ENCODE measurements at places on chromosomes 3 and 15.

DNA sequence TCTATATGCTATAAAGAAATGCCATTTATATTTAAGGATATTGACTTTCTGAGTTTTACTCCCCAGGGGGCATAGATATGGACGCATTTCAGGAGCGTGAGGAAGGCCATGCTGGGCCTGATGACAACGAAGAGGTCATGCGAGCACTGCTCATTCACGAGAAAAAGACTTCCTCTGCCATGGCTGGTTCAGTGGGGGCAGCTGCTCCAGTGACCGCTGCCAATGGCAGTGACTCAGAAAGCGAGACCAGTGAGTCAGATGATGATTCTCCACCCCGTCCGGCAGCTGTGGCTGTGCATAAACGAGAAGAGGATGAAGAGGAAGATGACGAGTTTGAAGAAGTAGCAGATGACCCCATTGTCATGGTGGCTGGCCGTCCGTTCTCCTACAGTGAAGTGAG, 38.4 kb downstream of the GTF2E1 start:
- no peak for DNase-seq

DNA sequence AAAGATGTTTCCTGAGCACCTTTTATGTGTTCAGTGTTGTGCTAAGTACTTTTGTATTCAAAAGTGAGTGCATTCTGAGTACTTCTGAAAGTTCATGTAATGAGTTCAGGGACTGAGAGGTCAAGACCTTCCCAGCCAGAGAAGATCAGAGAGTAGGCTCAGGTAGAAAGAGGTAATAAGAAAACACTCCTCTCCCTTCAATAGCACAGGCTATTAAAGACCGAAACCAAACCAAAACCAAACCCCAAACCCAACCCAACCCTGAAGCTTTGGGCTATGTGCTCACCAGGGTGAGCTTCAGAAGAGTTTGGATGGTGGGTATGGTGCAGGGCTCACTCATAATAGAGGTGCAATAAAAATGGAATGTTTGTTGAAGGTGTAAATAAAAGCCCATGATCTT, 76.7 kb upstream of the FAM3D start:
- DNase-seq, result no peak

DNA sequence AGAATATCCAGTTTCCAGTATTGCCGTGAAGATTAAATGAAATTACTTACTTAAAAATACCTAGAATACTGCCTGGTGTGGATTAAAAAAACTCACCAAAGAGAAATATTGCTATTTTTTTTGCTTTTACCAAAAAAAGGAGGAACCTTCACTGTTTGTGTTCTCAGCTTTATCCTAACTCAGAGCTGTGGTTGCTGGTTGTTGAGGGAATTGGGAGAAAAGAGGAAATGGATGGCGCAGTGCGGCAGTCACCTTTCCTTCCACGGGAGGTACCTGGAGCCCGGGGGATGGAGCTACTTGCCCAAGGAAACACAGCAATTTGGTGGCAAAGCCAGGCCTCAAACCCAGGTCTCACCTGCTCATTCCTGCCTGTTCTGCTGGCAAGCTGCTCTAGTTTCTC, 270.3 kb downstream of the RPLP1 start:
- DNase-seq, result no peak

GRCh38 chr3:185272033-185272432, 18.2 kb upstream of the EHHADH start:
- no peak for DNase-seq

DNA sequence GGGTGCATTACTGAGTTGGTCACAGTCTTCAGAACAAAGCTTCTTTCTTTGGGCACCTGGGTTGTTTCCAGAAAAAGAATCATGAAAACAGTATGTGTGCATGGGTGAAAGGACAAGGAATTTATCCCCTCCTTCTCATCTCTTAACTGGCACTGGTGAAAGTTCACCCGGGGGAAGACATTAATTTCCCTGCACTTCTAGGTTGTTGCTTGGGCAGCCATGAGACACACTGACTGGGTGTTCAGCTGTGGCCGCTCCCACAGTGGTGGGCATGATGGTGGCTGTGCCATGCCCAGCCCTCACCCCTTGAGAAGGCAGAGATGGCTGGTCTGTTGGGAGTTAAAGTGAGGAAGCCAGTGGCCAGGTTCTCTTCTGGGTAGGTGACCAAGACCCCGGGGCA, 16.6 kb upstream of the KY start:
- no peak for DNase-seq

- DNase-seq, result no peak
Measured at GRCh38 chr3:55205990-55206389, 278.1 kb upstream of the LRTM1 start.

DNA sequence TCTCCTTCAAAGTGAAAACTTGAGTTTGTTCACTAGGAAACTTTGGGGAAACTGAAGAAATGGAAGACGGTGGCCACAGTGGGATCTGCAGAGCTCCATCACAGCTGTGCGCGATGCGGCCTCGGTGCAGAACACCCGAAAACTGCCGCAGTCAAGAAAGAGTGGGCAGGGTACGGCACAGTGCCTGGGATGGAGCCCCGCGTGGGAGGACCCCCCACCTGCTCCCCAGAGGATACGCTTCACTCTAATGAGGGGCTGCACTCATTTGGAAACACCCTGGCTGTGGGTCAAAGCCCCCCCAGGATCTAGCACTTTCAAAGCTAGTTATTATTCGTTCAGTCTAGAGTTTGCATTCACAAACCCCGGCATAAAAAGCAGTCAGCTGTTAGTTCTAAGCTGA, 9.5 kb downstream of the ADAMTS17 start:
- DNase-seq, result no peak

DNA sequence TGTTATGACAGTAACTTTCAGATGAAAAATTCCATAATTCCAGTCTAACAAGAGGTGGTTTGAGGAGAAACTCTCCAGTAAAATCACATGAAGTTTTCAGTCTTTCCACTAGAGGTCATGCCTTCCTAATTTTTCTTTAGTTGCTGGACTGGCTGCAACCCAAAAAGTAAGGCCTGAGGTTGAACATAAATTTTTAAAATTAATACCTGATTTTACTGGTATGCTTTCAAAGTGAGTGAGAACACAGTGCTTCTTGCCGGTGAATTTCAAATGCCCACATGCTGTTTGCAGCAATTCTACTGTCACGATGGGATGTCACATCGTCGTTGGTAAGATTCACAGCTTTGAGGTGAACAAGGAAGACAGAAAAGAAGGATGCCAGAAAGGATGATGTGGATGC, 89.0 kb upstream of the FGF12 start:
- peak; percentile 72 for DNase-seq

- DNase-seq, result no peak
Measured at GRCh38 chr3:70094197-70094596, 94.7 kb downstream of the SAMMSON start.

DNA sequence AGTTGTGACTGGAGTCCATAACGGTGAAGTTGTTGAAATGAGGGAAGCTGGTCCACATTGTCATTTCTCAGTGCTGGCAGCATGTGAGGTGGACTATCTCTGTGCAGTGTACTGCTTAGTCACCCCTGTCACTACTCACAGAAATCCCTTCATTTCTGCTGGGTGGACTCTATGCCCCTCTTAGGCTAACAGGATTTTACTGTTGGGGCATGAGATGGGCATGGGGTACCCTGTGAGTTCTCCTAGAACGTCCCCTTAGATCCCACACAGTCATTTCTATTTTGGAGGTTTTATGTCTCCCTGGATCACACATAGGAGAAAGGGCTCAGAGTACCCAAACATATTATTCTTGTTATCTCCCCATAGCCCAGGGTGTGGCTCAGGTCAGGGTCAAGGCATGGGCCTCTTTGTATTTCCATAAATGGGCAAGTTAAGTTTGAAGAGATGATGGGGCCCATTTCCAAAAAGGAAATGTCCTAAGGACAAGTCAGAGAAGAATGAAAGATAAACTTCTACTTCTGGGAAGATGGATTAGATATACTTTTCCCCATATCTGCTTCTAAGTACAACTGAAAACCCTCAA, 15.2 kb downstream of the P2RY1 start:
- no peak for DNase-seq

DNA sequence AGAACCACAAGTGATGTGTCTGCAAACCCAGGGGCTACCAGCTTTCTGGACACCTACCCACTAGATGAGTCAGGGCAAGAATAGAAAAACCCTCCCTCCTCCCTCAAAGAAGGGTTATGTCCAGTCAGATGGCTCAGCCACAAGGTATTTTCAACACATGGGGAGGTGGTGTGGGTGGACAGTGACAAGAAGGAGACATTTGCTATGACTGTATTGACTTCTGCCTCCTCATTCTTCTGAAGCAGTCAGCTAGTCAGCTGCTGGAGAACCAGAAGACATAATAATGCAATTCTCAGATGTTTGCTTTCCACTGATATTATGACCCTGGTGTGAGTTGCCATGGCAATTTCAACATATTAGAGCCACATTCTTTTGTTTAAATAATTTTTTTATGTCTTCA, 66.7 kb upstream of the GOLGA8B start:
- DNase-seq, result no peak

- DNase-seq, result no peak
Measured at GRCh38 chr3:20405744-20406143, 219.7 kb upstream of the SGO1 start.

- DNase-seq, result no peak
Measured at GRCh38 chr15:25536801-25537611, 98.2 kb upstream of the UBE3A start.

- DNase-seq, result peak; percentile 98
Measured at GRCh38 chr15:90062462-90062932, 39.8 kb downstream of the IDH2 start.

GRCh38 chr15:56393277-56393676, 28.1 kb downstream of the TEX9 start:
- no peak for DNase-seq

GRCh38 chr3:60594025-60594424, 657.2 kb downstream of the FHIT start:
- no peak for DNase-seq

- DNase-seq, result no peak
Measured at GRCh38 chr15:67741308-67741707, 84.0 kb upstream of the SKOR1 start.

GRCh38 chr3:32963871-32964270, 12.4 kb downstream of the CCR4 start:
- DNase-seq, result no peak

GRCh38 chr3:113265231-113265630, 53.9 kb downstream of the BOC start:
- DNase-seq, result no peak

- DNase-seq, result no peak
Measured at GRCh38 chr3:86228101-86228500, 762.8 kb downstream of the VGLL3 start.

GRCh38 chr3:177629276-177629675, 432.0 kb upstream of the TBL1XR1 start:
- no peak for DNase-seq

- DNase-seq, result no peak
Measured at GRCh38 chr3:31055757-31056156, 161.3 kb upstream of the GADL1 start.

DNA sequence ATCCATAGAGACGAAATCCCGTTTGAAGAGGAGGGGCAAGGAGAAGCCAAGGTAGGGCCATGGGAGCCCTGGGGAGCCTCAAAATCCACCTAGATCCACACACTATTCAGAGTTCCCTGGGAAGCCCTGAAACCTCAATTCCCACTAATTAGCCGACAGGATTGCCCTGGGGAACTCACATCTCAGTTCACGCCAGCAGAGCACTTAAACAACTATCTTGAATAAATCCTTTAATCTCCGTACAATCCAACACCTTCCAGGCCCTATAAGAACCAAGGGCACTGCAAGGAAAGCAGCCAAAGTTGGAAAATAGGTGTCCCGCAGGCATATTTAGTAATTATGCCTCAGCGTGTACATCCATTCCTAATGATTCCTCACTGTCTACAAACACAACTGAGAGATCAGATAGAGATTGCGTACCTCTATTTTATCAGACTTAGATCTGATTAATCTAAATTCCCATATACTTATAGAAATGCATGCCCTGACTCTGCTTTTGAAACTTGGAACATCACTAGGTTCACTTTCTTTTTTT, 25.6 kb upstream of the EIF4A2 start:
- no peak for DNase-seq

DNA sequence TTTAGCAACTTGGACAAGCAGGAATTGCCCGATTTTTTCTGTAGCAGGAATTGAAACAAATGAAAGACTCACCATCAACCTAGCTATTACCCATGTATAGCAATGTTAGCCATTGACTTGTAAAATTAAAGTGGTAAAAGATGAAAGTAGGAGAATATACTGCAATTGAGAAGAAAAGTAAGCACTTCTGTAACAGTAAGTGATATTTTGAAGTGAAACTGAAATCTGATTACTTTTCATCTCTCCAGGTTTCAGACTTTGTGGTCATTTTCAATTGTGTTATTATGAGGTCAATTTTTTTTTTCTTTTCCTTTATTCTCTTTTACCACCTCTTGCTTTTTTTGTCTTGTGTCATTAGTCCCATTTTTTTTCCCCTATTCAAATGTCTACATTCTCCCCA, 1078.2 kb downstream of the ZPLD1 start:
- DNase-seq, result no peak

GRCh38 chr3:46085421-46086082, 58.3 kb upstream of the XCR1 start:
- DNase-seq, result no peak

GRCh38 chr15:74376226-74376625, 8.8 kb upstream of the CYP11A1 start:
- DNase-seq, result no peak

GRCh38 chr3:140552898-140553297, 125.0 kb upstream of the TRIM42 start:
- DNase-seq, result no peak
